Right renal pelvis (tissue), 4 donors: ENCODE measurements at places on chromosomes 7 and 10.
A peak's percentile ranks its signal among the peaks of the same experiment; 100 is the strongest.

- no peak for DNase-seq
Measured at GRCh38 chr7:142629588-142630260, 119.5 kb upstream of the PRSS1 start.

DNA sequence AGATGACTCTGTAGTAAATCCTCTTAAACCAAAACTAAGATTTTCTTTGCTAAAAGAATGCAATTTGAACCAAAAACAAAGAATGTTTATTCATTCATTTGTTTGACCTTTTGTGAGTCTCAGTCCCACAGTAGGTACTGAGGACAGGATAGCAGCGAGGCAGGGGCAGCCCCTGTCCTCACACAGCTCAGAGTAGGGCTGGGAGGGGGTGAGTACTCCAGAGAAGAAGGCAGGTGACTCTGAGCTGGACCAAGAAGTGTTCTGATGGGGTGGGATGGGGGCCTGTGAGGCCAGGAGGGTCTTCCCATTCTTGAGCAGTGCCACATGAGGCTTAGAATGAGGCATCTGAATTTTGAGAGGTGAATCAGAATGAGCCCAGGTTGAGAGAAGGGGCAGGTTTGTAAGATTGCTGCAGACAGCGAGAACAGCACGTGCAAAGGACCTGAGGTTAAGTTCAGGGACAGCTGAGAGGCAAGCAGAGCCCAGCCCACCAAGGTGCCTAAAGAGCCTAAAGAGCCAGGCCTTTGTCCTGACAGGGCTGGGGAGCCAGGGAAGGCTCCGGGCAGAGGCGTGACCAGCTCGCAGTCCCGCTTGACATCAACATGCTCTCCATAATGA, 56.9 kb upstream of the CHST15 start:
- DNase-seq: no peak

DNA sequence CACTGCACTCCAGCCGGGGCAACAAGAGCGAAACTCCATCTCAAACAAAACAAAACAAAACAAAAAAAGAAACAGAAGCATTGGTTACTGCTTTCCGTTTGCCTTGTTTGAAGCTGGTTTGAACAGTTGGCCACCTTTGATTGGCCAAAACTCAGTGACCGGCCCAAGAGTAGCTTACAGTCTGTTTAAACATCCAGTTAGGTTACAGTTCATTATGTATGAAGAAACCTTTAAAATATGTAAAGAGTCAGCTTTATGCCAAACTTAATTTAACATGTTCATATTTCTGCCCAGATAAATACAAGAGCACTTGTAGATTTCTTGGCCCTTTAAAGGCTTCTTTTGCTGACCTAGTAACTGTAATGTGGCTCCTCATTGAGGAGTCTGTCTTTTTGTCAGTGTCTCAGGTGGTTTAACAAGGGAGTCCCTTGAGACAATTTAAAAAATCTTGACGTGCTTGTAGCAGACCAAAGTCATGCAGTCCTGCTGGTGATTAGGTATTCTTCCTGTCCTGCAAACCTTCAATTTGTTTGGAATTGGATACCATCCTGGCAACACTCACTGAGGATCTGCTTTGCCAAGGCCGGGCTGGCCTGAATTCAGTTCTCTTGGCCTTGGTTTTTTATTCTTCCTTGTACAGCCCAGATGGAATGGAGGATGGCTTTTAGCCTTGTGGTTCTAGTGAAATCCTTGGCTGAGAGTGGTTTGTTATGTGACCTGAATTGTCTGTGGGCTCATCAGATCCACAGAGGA, 128.9 kb downstream of the PLXDC2 start:
- DNase-seq: no peak

GRCh38 chr10:88036126-88036525, 172.7 kb downstream of the PTEN start:
- no peak for DNase-seq

GRCh38 chr10:2885288-2886278, 181.8 kb upstream of the PFKP start:
- DNase-seq: no peak

DNA sequence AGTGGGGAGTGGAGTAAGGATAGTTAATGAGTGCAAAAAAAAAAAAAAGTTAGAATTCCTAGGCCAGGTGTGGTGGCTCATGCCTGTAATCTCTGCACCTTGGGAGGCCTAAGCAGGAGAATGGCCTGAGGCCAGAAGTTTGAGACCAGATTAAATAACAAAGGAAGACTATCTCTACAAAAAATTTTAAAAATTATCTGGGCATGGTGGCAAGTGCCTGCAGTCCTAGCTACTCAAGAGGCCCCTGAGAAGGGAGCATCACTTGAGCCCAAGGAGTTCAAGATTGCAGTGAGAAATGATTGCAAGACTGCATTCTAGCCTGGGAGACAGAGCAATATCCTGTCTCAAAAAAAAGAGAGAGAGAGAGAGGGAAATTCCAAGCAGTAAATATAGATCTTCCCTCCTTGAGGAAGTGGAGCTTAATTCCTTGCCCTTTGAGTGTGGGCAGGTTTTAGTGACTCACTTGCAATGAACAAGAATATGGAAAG, 19.5 kb upstream of the CSTF2T start:
- DNase-seq: no peak

- no peak for DNase-seq
Measured at GRCh38 chr10:91759581-91759986, 38.6 kb upstream of the TNKS2 start.

DNA sequence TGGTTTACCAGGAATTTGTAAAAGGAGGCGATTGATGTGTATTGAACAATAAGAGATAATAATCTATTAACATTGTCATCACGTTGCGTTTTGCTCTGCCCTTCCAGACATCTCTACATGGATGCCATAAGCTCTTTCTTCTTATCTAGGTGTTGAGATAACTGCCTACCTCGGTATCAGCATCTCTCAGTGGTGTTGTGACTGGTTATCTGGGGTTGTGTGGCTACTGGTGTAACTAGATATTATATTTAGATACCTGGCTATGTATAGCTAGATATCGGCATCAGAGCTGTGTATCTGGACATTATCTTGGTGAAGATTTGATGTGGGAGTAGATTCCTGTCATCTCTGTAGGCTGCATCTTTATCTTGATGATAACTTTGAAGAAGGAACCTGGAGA, 17.2 kb downstream of the GATA3 start:
- DNase-seq: no peak

DNA sequence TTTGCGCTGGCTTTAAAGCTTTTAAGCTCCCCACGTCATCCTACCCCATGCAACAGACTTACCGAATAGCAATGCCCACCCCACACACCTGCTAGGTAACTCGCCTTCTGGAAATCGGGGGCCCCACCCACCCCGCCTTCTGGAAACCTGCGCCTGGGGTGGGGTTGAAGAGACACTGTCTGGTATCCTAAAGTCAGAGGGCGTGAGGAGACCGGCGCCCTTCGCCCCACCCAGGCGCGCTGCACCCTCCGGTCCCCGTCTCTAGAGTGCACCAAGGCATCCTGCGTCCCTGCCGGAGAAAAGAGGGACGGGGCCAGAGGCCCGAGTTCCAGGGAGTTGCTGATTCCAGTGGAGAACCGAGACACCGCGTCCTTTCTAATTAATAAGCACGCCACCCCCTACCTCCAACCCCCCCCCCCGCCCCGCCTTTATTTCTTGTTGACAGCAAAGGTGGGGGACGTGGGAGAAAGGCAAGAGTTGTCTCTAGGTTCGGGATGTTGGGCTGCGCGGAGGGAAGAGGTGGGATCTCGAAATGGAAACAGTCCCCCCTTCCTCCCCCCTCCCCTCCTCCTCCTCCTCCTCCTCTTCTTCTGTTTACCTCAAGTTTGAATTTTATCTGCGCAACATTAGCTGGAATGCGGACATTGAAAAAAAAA, 220.9 kb upstream of the MKLN1 start:
- DNase-seq: no peak

DNA sequence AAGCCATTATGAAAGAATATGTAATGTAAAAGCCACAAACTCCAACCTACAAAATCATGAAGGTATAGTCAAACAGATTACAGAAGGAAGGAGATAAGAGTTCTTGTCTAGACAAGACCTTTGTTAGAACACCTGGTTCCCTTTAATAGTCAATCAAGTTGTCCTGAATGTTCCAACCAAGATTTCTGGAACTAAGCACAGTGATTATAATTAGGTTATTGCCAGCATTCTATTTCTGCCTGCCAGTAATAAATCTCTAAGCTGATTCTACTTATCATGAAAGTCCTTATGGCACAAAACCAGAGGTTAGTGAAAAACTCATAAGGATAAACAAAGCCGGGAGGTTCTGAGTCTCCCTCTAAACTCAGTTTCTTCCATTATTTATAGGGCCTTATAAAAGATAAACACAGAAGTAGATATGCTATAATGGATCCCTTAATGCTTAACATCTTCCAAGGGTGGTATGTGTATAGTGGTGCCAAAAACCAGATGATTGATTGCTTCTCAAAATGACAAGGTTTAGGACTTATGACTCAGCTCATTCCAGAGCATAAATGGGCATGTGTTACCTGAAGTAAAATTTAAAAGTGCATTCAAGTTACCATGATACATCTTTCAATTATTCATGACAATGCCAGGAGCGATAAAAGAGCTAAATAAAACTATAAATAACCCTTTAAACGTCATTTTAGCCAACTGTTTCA, 237.2 kb downstream of the CSTF2T start:
- no peak for DNase-seq

DNA sequence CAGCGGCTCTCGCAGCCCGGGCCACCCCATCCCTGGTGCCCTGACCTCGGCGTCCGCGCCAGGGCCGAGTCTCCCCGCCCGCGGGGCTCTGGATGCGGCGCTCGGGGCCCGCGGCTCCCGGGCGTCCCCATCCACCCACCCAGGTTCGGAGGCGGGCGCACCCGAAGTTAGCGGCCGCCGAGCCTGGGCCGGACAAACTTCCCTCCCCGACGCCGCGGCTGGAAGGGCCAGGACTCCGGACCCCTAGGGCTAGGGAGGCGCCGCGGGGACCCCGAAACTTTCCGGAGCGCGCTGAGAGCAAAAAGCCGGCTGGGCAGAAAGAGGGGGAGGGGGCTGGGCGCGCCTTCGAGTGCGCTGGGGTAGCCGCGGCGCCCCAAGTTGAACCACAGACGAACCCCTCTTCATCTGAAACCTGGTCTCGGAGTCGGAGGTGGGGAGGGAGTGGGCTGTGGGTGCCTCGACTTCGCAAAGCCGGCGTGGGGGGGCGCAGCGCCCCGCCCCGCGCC, 3.7 kb upstream of the ELFN1 start:
- DNase-seq: no peak

GRCh38 chr7:130136579-130137167, 66.3 kb downstream of the KLHDC10 start:
- no peak for DNase-seq

GRCh38 chr10:43596546-43596945, 9.7 kb upstream of the ZNF485 start:
- no peak for DNase-seq

DNA sequence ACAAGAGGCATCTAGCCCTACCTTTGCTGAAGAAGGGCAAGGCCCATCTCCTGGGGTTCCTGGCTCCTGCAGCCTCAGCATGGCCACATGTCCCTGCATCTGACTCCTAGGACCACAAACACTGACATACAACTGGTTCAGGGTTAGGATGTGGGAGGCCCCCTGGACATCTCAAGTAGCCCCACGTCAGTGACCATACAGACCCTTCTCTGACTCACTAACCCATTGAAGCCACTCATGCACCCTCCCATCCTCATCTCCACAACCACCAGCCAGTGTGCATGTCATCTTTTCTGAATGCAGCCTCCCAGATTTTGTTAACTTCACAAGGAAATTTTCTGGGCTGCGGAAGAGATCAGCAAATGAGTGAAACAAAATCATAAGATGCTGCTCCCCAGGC, 18.2 kb downstream of the TMEM176B start:
- DNase-seq: no peak

DNA sequence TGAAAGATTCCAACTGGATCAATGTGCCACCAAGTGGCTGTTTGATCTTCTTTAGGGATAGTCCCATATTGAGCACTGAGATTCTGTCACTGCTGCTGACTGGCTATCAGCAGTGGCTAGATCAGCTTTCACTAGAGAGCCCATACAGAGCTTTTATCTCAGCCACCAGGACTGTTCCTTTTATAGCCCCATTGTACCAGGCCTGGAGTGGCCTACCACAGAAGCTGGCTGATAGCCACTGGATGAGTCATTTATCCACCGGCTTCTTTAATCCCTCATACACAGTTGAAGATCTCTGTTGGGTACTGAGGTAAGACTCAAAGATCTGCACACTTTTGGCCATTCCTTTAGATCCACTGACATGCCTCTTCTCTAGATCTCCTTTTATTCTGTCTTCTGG, 1101.1 kb downstream of the SORCS3 start:
- DNase-seq: no peak

DNA sequence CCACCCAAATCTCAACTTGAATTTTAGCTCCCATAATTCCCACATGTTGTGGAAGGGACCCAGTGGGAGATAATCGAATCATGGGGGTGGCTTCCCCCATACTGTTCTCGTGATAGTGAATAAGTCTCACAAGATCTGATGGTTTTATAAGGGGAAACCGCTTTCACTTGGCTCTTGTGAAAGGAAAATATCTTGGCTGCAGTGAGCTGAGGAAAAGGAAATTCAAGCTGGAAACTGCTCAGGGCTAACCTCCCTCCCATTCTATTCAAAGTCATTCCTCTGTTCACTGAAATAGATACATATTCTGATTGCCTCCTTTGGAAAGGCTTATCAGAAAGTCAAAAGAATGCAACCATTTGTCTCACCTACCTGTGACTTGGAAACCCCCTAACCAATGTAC, 15.8 kb downstream of the CYCS start:
- DNase-seq: no peak

DNA sequence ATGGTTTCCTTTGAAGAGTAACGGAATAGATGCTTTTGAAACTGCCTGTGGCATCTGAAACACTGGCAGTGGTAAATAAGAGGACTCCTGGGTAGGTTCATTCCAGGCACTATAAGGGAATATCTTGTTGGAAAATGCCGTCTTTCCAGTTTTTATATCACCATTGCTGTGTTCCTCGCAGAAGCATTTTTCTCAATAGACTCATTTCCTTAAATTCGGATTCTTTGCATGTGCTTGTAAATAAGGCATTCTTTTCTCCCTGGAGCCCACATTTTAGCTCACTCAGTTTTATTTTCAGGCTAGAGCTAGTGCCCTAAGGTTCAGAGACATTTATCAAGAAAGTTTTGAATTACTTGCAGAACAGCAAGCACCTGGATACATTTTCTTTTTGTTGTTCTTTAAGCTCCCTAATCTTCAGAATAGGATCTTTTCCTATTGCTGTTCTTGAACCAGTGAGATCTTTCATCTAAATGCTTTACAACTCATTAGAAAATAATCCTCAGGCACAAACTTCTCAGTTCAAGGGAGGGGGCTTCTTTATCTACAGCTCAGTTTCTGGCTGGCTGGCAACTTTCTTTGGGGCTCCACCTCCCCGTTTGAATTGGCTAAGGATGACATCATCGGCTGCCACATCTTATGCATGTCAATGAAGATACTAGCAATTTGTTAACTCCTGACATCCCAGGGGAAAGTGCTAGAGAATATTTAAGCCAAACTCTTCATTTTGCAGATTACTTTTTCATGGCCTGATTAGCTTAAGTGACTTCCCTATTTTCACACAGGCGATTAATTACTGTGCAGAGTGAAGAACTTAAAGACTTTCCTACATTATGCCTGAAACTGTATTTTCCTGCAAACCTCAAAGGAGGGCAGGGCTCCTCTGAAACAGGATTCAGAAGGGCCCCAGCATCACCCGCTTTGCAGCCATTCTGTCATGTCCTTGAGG, 133.7 kb upstream of the RSU1 start:
- peak; percentile 69 for DNase-seq
